ENCODE measurements at places on chromosomes 7 and 10.
A peak's percentile ranks its signal among the peaks of the same experiment; 100 is the strongest.

- DNase-seq = no peak
Observed at GRCh38 chr10:50419756-50420155, 168.4 kb upstream of the ASAH2 start.

- DNase-seq = no peak
Observed at GRCh38 chr10:116216676-116217075, 56.3 kb downstream of the GFRA1 start.

DNA sequence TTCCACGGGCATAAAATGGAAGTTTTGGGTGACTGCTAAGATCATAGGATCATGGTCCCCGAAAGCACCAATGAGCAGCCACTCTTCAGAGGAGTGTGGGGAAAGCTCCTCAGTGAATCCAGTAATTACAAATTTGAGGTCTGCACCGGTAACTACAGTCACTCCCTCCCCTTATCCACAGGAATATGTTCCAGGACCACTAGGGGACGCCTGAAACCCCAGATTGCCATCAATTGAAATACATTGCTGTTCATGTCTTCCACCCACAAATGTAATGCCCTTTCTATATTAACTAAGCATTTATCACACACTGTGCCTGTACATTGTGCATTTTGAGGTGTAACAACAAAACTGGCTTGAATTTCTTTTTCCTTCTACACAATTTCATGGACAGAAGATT is 447.9 kb upstream of the PFKP start:
- peak; percentile 27 for DNase-seq

- no peak for DNase-seq
Observed at GRCh38 chr7:47103498-47104205, 478.3 kb downstream of the TNS3 start.

DNA sequence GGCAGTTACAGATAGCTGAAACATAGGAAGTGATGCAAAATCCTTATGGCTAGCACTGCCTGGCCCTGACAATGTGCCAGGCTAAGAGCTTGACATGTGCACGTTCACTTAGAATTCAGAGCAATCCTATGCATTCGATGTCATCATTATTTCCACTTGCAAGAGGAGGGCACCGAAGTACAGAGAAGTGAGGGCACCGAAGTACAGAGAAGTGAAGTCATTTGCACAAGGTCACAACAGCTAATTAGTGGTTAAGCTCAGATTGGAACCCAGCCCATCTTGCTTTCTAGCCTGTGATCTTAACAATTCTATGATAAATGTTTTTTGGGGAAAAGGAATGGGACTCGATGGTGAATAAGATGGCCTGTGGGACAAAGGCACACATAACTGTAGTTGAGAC is 73.4 kb downstream of the ARHGAP22 start:
- DNase-seq = no peak

GRCh38 chr7:159070431-159071148 is 74.1 kb downstream of the VIPR2 start:
- DNase-seq = no peak

- DNase-seq = no peak
Observed at GRCh38 chr10:25555865-25556264, 378.2 kb upstream of the MYO3A start.

DNA sequence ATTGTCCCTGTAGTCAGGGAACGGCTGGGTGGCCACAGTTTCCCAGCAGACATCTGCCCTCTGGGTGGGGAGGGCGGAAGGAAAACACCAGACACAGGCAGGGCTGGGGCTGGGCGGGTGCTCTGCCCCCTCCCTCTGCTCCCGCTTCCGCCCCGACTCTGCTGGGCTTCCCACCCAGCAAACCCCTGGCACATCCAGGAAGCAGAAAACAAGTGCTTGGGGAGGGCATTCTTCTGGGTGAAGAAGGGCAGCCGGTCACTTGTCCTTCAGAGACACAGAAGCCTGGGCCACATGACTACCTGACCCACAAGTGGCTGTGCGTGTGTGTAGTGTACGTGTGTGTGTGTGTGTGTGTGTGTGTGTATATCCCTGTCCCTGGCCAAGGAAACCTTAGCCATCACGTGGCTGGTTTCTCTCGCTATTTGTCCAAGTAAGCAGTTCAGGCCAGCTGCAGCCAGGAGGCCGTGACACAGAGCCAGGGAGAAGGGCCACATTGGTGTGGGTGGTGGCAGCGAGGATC is 77.9 kb downstream of the ZMIZ1 start:
- no peak for DNase-seq

DNA sequence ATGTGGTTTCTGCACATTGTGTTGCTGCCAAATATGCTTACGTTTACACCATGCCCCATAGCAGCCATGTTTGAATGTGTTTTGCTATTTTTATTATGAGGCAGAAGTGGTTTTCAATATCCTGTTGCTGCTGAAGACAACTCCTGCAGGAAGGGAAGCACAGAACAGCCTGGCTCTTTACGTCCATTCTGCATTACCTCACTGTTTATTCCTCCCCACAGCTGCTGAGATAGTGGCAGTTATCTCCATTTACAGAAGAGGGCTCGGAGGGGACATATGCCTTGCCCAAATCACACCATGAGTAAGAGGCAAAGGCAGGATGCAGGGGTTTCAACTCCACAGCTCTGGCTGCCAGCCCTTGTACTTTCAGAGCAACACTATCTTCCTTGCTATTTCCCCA is 35.3 kb downstream of the PLPP4 start:
- no peak for DNase-seq

DNA sequence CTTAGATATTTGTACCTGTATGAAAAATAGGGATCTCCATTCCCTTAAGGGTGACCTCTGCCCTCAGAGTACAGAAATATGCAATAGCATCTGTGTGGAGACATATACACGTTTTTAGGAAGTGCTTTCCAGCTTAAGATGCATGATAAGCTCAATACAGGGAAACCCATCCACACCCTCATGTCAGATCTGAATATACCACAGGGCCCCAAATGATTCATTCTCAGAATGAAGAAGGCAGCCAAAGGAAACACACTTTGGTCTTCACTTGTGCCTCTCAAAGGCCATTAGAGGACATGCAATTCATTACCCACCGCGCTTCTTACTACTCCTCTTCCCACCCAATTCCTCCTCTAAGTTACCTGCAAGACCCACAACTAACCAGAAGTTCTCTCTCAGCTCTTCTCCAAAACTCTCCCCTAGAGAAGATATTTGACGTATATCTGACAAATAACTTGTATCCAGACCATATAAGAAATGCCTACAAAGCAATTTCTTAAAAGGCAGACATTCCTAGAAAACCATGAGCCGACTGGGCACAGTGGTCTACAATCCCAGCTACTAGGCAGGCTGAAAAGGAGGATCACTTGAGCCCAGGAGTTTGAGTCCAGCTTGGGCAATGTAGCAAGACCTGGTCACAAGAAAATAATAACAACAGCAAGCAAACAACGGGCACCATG is 103.0 kb downstream of the OAT start:
- DNase-seq = no peak

- DNase-seq = no peak
Observed at GRCh38 chr7:151454305-151454704, 14.4 kb upstream of the CRYGN start.

DNA sequence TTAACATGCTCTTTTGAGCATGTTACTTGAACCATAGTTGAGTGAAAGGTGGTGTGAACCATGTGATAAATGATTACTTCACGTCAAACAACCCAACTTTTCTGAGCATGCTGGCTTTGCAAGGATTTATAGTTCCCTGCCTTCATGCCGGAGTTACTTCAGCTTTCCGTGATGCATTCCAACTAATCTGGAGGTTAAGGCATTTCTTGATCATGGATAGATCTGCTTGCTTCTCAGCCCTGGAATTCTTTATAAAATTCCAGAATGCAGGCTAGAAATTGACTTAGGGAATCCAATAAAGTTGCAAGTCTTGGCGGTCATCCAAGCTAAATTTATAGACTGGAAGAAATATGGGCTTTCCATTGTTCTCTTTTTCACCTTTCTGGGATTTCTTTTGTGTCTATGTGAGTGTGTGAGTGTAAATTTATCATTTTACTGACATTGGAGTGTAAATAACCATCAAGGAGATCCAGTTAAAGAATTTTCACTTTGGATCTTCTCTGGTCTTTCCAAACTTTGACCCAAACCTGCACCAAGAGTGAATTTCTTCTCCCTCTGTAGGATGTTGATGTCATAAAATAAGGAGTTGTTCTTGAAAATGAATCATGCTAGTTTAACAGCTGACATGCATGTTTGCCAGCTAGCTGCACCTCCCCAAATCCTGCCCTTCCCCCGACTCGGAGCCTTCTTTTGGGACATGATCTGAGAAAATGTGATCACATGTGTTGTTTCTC is 289.0 kb downstream of the TWIST1 start:
- no peak for DNase-seq

DNA sequence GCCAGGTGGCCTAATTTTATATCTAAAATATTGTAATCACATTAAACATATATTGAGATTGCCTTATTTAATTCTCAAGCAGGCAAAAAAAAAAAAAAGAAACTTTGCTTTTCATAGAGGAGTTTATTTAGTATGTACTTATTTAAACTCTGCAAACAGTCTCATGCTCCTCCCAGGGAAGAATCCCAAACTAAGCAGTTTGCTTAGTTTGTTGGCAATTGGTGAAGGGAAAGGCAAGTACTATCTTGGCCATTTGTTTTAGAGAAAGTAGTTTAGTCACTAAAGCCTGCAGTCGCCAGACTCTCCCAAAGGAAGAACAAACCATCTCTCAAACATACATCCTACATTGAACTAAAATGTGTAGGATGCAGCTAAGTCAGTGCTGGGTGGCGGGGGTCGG is 226.8 kb downstream of the CDC14C start:
- DNase-seq = no peak

- no peak for DNase-seq
Observed at GRCh38 chr7:133781486-133782090, 345.6 kb upstream of the LRGUK start.

GRCh38 chr7:148590471-148590870 is at the start of gene C7orf33:
Gene C7orf33, plus strand, starts transcription at chr7:148590766. Its CDS starts 160 bp downstream, at chr7:148590926.
- no peak for DNase-seq

DNA sequence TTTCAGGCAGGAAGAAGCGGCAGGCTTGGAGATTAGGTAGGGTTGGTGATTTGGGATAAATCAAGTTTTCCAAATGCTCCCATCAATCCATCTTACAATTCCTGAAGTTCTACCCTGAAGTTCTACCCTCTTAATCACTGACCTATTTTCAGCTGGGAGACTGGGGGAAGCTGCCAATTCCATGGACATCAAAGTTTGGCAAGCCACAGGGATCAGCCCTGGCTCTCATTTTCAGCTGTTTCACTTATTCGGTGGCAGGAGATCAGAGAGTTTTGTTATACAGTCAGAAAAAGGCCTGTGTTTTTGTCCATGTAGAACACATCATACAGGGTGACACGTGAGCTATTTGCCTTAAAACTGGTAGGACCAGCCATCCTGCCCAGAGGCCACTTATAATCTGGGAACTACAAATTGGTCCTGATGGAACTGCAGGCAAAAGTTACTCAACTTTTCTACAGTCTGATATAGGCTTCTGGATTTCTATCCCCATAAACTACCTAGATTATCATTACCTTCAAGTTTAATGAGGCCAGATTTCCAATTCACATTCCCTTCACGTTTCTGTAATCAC is 112.9 kb upstream of the ZNF746 start:
- DNase-seq = no peak

- DNase-seq = peak; percentile 64
Observed at GRCh38 chr10:102009801-102010425, 46.1 kb downstream of the ARMH3 start.

GRCh38 chr10:51311228-51311627 is 236.9 kb downstream of the PRKG1 start:
- DNase-seq = no peak

DNA sequence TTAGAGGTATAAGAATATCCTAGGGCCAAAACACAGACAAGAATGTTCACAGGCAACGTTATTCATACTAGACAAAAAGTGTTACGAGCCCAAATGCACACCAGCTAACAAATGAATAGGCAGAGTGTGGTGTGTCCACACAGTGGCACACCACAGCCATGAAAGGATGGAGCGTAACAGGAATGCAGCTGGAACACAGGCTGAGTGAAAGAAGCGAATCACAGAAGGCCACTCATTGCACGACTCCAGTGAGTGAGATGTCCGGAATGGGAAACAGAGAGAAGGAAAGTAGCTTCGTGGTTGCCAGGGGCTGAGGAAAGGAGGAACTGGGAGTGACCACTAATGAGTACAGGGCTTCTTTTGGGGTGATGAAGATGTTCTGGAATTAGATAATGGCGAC is 198.8 kb downstream of the TNS3 start:
- DNase-seq = no peak

DNA sequence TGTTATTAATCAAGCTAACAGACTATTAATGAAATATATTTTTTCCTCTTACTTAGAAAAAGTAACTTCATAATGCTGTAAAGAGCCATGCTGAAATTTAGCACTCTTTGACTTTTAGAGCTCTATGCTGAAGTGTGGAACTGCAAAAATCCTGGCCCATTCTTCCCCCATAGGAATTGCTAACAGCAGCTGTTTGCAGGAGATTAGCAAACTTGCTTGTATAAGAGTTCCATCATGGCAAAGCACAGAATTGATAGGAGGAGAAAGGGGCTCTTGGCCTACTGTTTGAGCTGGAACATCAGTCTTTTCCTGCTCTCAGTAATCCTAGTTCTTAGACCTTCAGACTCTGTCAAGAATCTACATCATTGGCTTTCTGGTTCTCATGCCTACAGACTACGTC is 18.3 kb upstream of the GNAT3 start:
- DNase-seq = no peak

GRCh38 chr7:15011289-15011688 is 108.7 kb upstream of the DGKB start:
- no peak for DNase-seq

GRCh38 chr10:78853864-78854263 is 214.9 kb upstream of the ZMIZ1 start:
- DNase-seq = no peak

GRCh38 chr7:142894985-142895593 is 9.5 kb upstream of the TRPV6 start:
- no peak for DNase-seq

- no peak for DNase-seq
Observed at GRCh38 chr7:13875496-13876074, 113.9 kb downstream of the ETV1 start.

Measured in thymus (tissue), 14 donors.